ENCODE measurements at places on chromosomes 7 and 10.

GRCh38 chr10:31090894-31091607 lies 59.4 kb upstream of the ZNF438 start:
- DNase-seq = no peak

- DNase-seq = peak; percentile 61
Measured at GRCh38 chr7:29881724-29882123, 75.4 kb downstream of the WIPF3 start.

DNA sequence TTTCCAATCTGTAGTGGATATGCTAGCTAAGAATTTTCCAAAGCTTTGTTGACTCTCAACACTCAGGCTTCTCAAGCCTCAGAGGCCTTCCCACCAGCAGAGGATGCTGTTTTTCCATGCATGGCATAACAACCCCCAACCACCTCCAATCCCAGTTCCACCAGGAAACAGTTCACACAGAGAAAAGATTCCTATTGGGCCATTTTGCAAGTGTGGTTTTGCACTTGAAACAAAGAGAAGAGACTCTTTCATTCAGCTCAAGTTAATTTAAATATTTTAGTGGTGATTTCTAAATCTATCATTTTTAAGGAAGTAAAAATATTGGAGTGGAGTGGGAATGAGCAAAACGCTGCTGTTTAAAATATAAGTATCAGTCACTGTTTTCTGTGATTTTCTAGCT lies 105.6 kb upstream of the COL1A2 start:
- peak; percentile 59 for DNase-seq

- DNase-seq = no peak
Measured at GRCh38 chr7:32155712-32156111, 85.5 kb upstream of the PDE1C start.

DNA sequence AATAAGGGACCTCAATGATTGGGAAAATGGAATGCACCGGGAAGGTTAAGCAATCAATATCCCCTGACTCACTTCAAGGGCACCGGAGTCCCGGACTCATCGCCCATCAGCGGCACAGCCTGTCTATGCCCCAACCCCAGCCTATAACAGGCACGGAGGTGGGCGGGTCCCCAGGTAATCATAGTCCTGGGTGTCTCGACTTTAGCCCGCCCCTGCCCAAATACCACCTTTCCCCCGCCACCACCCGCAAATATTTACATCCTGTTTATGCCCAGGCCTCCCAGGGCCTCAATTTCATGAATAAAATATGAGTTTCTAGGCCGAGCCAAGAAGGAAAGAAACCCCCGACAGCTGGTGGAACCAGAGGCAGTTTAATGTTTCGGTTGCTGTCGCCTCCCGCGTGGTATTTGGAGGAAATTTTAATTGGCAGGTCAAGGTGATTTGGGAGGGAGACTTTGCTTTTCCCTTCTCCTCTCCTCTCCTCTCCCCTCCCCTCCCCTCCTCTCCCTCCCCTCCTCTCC lies 15.6 kb upstream of the RFC2 start:
- DNase-seq = peak; percentile 86

Measured in H1 (cell line).